H4 (cell line): ENCODE measurements at places on chromosomes 6 and 20. TPM values are rescaled to one million over a fixed set of nuclear protein-coding genes. Genes with fewer than 3 reads are reported as not detected.

BLTP3A gene
- total RNA-seq: 4.4 and 6.2 TPM in 2 replicates

ALDH5A1 gene
- 1.7 and 2.0 TPM in 2 replicates for total RNA-seq

PLA2G7 gene
- not detected in 2 replicates for total RNA-seq

SIGLEC1 gene
- total RNA-seq: 0.02 TPM in 1 of 2 replicates, not detected in the other

ZBTB12 gene
- 0.62 and 0.70 TPM in 2 replicates for total RNA-seq

PIGU gene
- total RNA-seq: 20.9 and 35.8 TPM in 2 replicates

C6orf89 gene
- 34.2 and 39.6 TPM in 2 replicates for total RNA-seq

SPATA25 gene
- total RNA-seq: 0.12 and 1.0 TPM in 2 replicates

DEFB132 gene
- total RNA-seq: not detected in 2 replicates

PRSS16 gene
- total RNA-seq: 3.4 and 5.2 TPM in 2 replicates

MATN4 gene
- total RNA-seq: not detected in 2 replicates

NELFCD gene
- 19.0 and 44.2 TPM in 2 replicates for total RNA-seq

BPI gene
- 0.10 TPM in 1 of 2 replicates, not detected in the other for total RNA-seq

RAD21L1 gene
- 0.12 TPM in 1 of 2 replicates, not detected in the other for total RNA-seq

EYS gene
- 0.17 TPM in 1 of 2 replicates, not detected in the other for total RNA-seq

SYNDIG1 gene
- 0.47 and 0.77 TPM in 2 replicates for total RNA-seq

NKX2-4 gene
- total RNA-seq: 1.1 and 1.8 TPM in 2 replicates

UST gene
- total RNA-seq: 9.3 and 11.7 TPM in 2 replicates

CASS4 gene
- 0.06 and 0.10 TPM in 2 replicates for total RNA-seq

DCDC2 gene
- 0.02 TPM in 1 of 2 replicates, not detected in the other for total RNA-seq

MICB gene
- 12.2 and 14.5 TPM in 2 replicates for total RNA-seq

PRR18 gene
- not detected in 2 replicates for total RNA-seq

RIMS4 gene
- total RNA-seq: 3.2 and 4.1 TPM in 2 replicates

DDO gene
- total RNA-seq: 1.4 and 3.6 TPM in 2 replicates

HTR1B gene
- total RNA-seq: not detected in 2 replicates

THBD gene
- total RNA-seq: 0.04 and 0.33 TPM in 2 replicates

ULBP3 gene
- total RNA-seq: 7.6 and 8.5 TPM in 2 replicates

C20orf204 gene
- total RNA-seq: 0.08 TPM in 1 of 2 replicates, not detected in the other

BCAS4 gene
- 7.5 and 11.1 TPM in 2 replicates for total RNA-seq

ASIP gene
- not detected in 2 replicates for total RNA-seq

CTAGE9 gene
- not detected in 2 replicates for total RNA-seq

SESN1 gene
- 11.0 and 13.4 TPM in 2 replicates for total RNA-seq

NR2E1 gene
- 0.39 and 0.51 TPM in 2 replicates for total RNA-seq

MOCS1 gene
- total RNA-seq: 7.8 and 8.3 TPM in 2 replicates

ACSS1 gene
- total RNA-seq: 0.10 and 0.21 TPM in 2 replicates

GJA1 gene
- total RNA-seq: 60.4 and 79.5 TPM in 2 replicates

IRAK1BP1 gene
- total RNA-seq: 1.2 and 2.0 TPM in 2 replicates

PRSS35 gene
- total RNA-seq: not detected in 2 replicates

SYNE1 gene
- total RNA-seq: 9.8 and 14.3 TPM in 2 replicates

SCGN gene
- total RNA-seq: not detected in 2 replicates
